ENCODE measurements at places on chromosomes 12 and 14. TPM values are rescaled to one million over a fixed set of nuclear protein-coding genes. Genes with fewer than 3 reads are reported as not detected.

TPCN1 gene
- 87.9 TPM for total RNA-seq

RNASE1 gene
- total RNA-seq: 1.6 TPM

KRT83 gene
- not detected for total RNA-seq

OASL gene
- total RNA-seq: 0.26 TPM

MYF6 gene
- not detected for total RNA-seq

KLRC2 gene
- not detected for total RNA-seq

SLCO1B1 gene
- not detected for total RNA-seq

KIF26A gene
- total RNA-seq: under 0.01 TPM

TAS2R42 gene
- total RNA-seq: not detected

RAB2B gene
- total RNA-seq: 40.9 TPM

C12orf50 gene
- not detected for total RNA-seq

SYNDIG1L gene
- under 0.01 TPM for total RNA-seq

SMIM41 gene
- total RNA-seq: 0.07 TPM

CISTR gene
- total RNA-seq: not detected

IFNG-AS1 gene
- total RNA-seq: 0.07 TPM

CSRP2 gene
- total RNA-seq: 19.0 TPM

PSMD9 gene
- total RNA-seq: 108 TPM

GPR84 gene
- 0.07 TPM for total RNA-seq

MIP gene
- total RNA-seq: 0.13 TPM

FZD10 gene
- not detected for total RNA-seq

GTF2H3 gene
- 29.8 TPM for total RNA-seq

ADAMTS20 gene
- total RNA-seq: not detected

LUM gene
- 115 TPM for total RNA-seq

KLRF1 gene
- not detected for total RNA-seq

CMA1 gene
- not detected for total RNA-seq

GARIN6 gene
- total RNA-seq: not detected

LALBA gene
- total RNA-seq: not detected

NAV3 gene
- 94.9 TPM for total RNA-seq

PAX9 gene
- 0.52 TPM for total RNA-seq

HOXC6 gene
- 2.3 TPM for total RNA-seq

INHBC gene
- not detected for total RNA-seq

NACA gene
- total RNA-seq: 1,037 TPM

OR10A7 gene
- total RNA-seq: not detected

DNAH10 gene
- 0.46 TPM for total RNA-seq

PDE6H gene
- total RNA-seq: not detected

C12orf56 gene
- 0.40 TPM for total RNA-seq

STAC3 gene
- 0.33 TPM for total RNA-seq

SDS gene
- total RNA-seq: not detected

NTN4 gene
- 130 TPM for total RNA-seq

METTL25 gene
- total RNA-seq: 9.3 TPM

FGF6 gene
- not detected for total RNA-seq

TTC6 gene
- total RNA-seq: not detected

TMEM52B gene
- not detected for total RNA-seq

TCHP gene
- total RNA-seq: 5.9 TPM

BMP4 gene
- 20.0 TPM for total RNA-seq

SDR9C7 gene
- total RNA-seq: not detected

KRT75 gene
- total RNA-seq: not detected
